ENCODE measurements at places on chromosomes 7 and 10.
A peak's percentile ranks its signal among the peaks of the same experiment; 100 is the strongest.

DNA sequence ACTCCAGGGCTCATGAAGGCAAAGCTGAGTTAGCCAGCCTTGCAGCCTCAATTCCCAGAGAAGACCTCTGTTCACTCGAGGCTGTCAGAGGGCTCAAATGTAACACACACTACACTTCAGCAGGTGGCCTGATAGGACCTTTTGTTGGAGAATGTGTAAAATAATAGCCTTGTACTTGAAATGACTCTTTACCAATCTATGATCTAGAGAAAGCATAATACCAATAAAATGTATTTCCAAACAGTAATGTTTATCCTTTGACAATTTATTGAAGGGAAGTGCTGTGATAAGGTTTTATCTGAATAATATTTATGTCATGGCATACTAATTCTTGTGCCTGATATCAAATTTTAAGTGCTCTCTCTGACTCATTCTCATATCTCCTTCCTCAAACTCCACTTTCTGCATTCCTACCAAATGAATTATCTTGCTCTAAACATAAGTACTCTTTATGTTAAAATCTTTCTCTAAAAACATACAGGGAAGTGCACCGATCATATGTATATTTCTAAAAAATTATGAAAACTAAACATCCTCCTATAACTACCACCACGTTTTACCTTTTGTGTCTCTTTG lies 20.9 kb downstream of the CYP3A7 start:
- H3K4me3 ChIP-seq, result no peak overlapping the region
- H3K27me3 ChIP-seq, result no peaks in the 10 kb centered on the region
- H3K36me3 ChIP-seq, result no peaks in the 10 kb centered on the region
- no peak overlapping the region for H3K27ac ChIP-seq
- H3K4me1 ChIP-seq, result no peaks in the 10 kb centered on the region

- H3K4me1 ChIP-seq, result no peaks in the 10 kb centered on the region
- no peaks in the 10 kb centered on the region for H3K36me3 ChIP-seq
- no peak for DNase-seq
- no peak overlapping the region for H3K4me3 ChIP-seq
- no peaks in the 10 kb centered on the region for H3K27me3 ChIP-seq
Measured at GRCh38 chr10:59433720-59434428, 71.5 kb upstream of the FAM13C start.

DNA sequence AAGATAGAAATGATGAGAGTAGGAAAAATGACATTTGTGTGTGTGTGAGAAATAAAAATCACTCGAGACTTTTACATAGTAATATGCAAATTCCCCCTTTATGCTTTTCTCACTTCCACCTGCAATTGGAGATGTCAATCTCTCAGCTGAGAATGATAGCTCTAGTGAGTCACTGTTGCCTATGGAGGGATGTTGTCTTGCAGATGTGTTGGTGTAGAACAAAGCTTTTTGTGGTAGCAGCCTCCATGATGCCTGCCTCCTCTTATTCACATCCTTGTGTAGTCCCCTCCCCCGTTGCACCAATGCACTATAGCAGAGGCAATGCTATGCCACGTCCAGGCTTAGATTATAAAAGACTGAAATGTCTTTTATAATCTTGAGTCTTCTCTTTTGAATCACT lies 33.8 kb downstream of the SPAG6 start:
- DNase-seq, result no peak
- no peak overlapping the region for H3K4me3 ChIP-seq
- H3K36me3 ChIP-seq, result no peaks in the 10 kb centered on the region

- no peaks in the 10 kb centered on the region for H3K27me3 ChIP-seq
- no peak overlapping the region for H3K27ac ChIP-seq
- no peak for DNase-seq
- H3K36me3 ChIP-seq, result no peaks in the 10 kb centered on the region
- no peak overlapping the region for H3K4me3 ChIP-seq
- H3K4me1 ChIP-seq, result no peaks in the 10 kb centered on the region
Measured at GRCh38 chr10:88347022-88347421, 236.1 kb downstream of the RNLS start.

DNA sequence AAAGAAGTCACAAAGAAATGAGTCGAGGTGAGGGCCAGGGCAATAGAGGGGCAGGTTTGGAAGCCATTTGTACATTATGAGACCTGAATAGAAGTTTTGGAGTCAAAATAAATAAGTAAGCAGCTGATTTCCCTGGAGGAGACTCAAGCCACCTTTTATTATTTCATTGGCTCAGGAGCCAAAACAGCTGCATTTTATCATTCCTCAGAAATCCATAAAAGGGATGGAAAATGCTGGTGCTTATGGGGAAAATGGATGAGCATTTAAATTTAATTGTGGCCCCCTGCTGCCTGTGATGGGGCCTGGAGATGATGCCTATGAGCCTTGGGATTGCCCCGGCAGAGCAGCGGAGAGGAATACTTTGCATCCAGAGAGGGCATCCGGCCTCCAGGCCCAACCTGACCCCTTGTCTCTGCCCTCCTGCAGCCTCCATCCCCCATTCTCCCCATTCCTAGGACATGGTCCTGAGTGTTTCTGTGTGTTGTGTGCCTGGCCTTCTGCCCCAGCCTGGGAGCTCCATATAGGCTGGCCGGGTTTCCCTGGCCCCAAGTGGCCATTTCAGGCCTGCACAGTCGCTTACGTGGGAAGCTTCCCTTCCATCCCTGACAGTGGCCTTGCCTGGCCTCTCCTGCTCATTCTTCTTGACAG lies 296.8 kb upstream of the ZMIZ1 start:
- H3K27me3 ChIP-seq, result peaks cover 22% of the 10 kb centered on the region
- no peak overlapping the region for H3K27ac ChIP-seq
- no peak overlapping the region for H3K4me3 ChIP-seq

GRCh38 chr10:43846187-43846680 lies 197.6 kb upstream of the ZNF32 start:
- peak overlapping the region; percentile 93 for H3K27ac ChIP-seq
- peak overlapping the region; percentile 80 for H3K4me3 ChIP-seq
- no peaks in the 10 kb centered on the region for H3K27me3 ChIP-seq
